ENCODE measurements at places on chromosomes 11 and 22.

GRCh38 chr11:22479971-22480720 is 142.0 kb downstream of the SLC17A6 start:
- H3K4me1 ChIP-seq, result no peaks in the 10 kb centered on the region
- no peaks in the 10 kb centered on the region for H3K27me3 ChIP-seq
- no peaks in the 10 kb centered on the region for H3K36me3 ChIP-seq
- H3K27ac ChIP-seq, result no peak overlapping the region

- no peaks in the 10 kb centered on the region for H3K36me3 ChIP-seq
- no peak overlapping the region for H3K4me3 ChIP-seq
- H3K27me3 ChIP-seq, result peaks cover 6% of the 10 kb centered on the region
- DNase-seq, result no peak
These were observed 32.6 kb downstream of the SHANK3 start for GRCh38 chr22:50705219-50705691.

- peaks cover 46% of the 10 kb centered on the region for H3K4me1 ChIP-seq
- peak overlapping the region; percentile 97 for H3K4me3 ChIP-seq
- no peak overlapping the region for H3K27ac ChIP-seq
- no peak for DNase-seq
- H3K27me3 ChIP-seq, result peaks cover 17% of the 10 kb centered on the region
These were observed 713 bp upstream of the ARL14EP start for GRCh38 chr11:30322191-30322590.

- H3K4me1 ChIP-seq, result peaks cover 46% of the 10 kb centered on the region
- H3K4me3 ChIP-seq, result no peak overlapping the region
- no peak for DNase-seq
- no peaks in the 10 kb centered on the region for H3K27me3 ChIP-seq
- H3K27ac ChIP-seq, result peak overlapping the region; percentile 18
These were observed 54.8 kb downstream of the DENND5A start for GRCh38 chr11:9210224-9210921.

GRCh38 chr11:15988016-15988550 is 368.3 kb downstream of the SOX6 start:
- no peak overlapping the region for H3K27ac ChIP-seq
- H3K36me3 ChIP-seq, result no peaks in the 10 kb centered on the region
- no peaks in the 10 kb centered on the region for H3K4me1 ChIP-seq
- no peaks in the 10 kb centered on the region for H3K27me3 ChIP-seq
- DNase-seq, result no peak
- no peak overlapping the region for H3K4me3 ChIP-seq

DNA sequence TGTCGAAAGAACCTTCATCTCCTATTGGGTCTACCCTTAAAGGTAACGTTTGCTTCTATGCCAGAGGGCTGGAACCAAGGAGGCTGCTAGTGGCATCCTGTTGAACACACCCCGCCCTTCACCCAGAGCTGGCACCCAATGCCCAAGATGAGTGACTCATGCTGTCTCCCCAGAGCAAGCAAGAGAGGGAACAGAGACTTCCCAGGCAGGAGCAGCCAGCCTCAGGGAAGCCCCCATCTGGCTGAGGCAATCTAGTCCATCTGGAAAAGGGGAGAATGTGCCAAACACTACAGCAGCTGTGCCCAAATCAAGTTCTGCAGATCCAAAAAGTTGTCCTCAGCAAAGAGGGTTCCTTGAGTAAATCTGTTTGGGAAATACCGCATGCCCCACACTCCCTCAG is 91.9 kb upstream of the TP53I11 start:
- no peak for DNase-seq
- H3K4me3 ChIP-seq, result no peak overlapping the region
- H3K4me1 ChIP-seq, result no peaks in the 10 kb centered on the region

DNA sequence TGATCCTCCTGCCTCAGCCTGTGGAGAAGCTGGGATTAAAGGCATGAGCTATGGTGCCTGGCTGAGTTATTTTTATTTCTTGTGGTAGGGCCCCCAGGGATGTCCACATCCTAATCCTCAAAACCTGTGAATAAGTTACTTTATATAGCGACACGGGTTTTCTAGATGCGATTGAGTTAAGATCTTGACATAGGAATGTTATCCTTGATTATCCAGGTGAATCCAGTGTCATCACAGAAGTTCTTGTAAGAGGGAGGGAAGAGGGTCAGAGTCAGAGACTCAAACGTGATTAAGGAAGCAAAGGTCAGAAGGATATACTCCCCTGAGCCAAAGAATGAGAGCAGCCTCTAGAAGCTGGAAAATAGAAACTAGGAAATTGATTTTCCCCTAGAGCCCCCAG is 117.8 kb downstream of the INSC start:
- peaks cover 8% of the 10 kb centered on the region for H3K27me3 ChIP-seq
- no peak overlapping the region for H3K4me3 ChIP-seq
- H3K36me3 ChIP-seq, result no peaks in the 10 kb centered on the region
- H3K4me1 ChIP-seq, result peaks cover 7% of the 10 kb centered on the region

Data from activated B cell treated with CpG ODN at 0.5 μM for 24 hours (primary cell).